Stimulated activated CD4-positive, alpha-beta T cell treated with anti-CD3 and anti-CD28 coated beads, Interleukin-15, amount 100 ng/mL, for 1 hour (primary cell): ENCODE measurements at places on chromosomes 1 and 21.

- DNase-seq = no peak
Observed at GRCh38 chr1:89065079-89065868, at the start of gene GBP1. Gene GBP1, minus strand, starts transcription at chr1:89065208. Its CDS starts 1,974 bp downstream, at chr1:89063234.

DNA sequence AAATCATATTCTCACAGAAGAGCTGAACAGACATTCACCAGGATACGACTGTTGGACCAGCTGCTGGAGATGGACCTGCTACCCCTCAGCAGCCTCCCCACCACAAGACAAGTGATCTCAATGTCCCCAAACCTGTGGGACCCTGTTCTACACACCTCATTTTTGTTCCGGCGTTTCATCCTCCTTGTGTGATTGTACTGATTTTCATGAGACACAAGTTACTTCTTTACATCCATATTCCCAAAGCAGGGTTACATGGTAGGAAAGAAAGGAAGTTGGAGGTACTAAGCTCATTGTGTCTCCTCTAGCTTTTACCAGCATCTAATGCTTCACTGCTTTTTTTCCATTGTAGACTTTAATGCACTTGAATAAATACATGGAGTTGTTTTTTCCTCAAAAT lies 8.7 kb downstream of the ADAMTS1 start:
- DNase-seq = no peak

GRCh38 chr1:79595931-79596330 lies 589.4 kb upstream of the ADGRL4 start:
- DNase-seq = no peak

DNA sequence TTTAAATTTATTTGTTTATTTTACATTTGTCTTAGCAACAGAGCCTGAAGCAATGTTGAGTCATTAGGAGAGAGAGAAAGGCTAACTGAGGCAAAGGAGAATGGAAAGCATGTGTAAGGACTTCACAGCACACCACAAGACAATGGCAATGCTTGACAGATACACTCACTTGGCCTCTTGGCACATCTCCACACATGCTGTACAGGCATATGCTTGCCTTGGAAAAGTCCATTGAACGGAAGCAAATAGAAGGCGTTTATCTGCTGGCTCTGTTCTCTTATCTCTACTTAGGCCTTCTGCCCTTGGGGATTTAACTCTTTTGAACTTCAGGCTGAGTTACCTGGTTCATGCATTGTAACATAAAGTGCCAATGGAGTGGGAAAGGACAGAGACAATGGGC lies 262.2 kb upstream of the POU3F1 start:
- DNase-seq = no peak
